Activated CD4-positive, alpha-beta T cell treated with anti-CD3 and anti-CD28 coated beads, Interleukin-2, amount 50 U/mL, for 48 hours (primary cell): ENCODE measurements at places on chromosomes 3 and 15.

- no peak for DNase-seq
Measured at GRCh38 chr15:74653426-74654102, 37.9 kb downstream of the CLK3 start.

- DNase-seq = no peak
Measured at GRCh38 chr15:88622605-88622975, 1.4 kb downstream of the AEN start.

DNA sequence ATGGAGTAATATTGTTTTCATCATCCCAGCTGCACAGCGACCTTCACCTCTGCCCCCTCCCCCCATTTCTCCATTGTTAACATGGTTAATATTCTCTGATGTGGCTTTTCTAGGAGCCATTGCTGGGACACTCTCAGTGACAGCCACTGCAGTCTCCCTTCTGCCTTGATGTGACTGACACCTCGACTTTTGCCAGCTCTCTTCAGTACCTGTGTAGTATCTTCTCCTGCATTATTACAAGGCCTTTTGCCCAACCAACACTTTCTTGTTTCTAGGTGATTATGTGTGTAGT, 179.8 kb downstream of the CLSTN2 start:
- no peak for DNase-seq

DNA sequence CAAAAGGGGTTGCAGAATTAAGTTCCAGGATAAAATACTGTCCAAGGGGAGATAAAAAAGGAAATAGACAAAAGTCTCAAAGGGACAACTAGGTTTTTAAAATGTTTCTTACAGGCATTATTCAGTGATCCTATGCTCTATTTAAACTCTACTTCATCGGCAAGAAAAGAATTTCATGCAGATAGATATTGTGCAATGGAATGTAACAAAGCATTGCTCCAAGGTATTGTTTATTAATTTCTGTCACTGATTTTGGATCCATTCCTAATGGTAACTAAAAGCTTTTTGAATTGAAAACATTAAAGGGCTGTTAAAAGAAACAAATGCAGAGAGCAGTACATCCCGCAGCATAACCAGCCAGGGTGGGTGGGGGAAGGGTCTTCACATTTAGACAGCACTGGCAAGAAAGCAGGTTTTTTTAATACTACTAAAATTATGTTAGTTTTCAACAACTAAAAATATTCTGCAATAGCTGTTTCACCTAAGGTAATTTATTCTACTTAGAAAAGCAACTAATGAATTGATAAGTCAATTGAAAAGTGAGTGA, 82.9 kb downstream of the THBS1 start:
- DNase-seq = no peak

DNA sequence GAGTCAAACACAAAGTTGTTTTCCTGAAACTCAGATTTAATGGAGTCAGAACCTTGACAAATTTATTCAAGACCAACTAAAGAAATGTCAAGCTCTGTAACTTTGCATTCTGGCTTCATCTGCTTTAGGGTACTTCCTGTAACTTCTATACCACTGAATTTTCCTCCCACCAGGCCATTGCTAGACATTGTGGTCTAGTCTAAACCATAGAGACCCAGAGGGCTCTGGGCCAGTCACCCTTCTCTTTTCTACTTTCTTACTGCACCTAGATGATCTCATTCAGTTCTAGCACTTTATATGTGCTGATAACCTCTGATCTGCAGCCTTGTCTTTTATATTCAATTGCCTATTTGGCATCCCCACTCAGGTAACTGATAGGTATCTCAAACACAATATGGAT, 2.8 kb upstream of the OR5K1 start:
- DNase-seq = no peak

GRCh38 chr15:68440136-68440535, 8.2 kb upstream of the ITGA11 start:
- no peak for DNase-seq

- DNase-seq = no peak
Measured at GRCh38 chr15:70588613-70589012, 174.7 kb downstream of the UACA start.

DNA sequence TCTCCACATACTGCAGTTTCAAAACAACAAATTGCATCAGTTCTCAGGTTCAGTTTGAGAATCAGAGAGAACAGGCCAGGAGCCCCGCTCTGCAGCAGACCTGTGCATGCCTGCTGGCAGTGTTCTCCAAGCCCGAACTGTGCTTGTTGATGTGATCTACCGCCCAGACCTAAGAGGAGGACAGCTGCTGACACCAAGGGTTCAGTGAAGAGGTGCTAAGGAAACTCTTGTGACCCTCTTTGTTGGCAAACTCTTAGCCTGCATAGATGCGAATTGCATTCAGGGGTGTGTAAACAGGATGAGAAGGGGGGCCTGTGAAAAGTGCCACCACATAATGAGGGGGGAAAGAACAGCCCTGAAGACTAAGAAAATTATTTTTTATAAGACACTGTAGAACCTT, 89.8 kb downstream of the PDE8A start:
- DNase-seq = no peak

GRCh38 chr15:24752354-24752753, 76.8 kb downstream of the NPAP1 start:
- no peak for DNase-seq

DNA sequence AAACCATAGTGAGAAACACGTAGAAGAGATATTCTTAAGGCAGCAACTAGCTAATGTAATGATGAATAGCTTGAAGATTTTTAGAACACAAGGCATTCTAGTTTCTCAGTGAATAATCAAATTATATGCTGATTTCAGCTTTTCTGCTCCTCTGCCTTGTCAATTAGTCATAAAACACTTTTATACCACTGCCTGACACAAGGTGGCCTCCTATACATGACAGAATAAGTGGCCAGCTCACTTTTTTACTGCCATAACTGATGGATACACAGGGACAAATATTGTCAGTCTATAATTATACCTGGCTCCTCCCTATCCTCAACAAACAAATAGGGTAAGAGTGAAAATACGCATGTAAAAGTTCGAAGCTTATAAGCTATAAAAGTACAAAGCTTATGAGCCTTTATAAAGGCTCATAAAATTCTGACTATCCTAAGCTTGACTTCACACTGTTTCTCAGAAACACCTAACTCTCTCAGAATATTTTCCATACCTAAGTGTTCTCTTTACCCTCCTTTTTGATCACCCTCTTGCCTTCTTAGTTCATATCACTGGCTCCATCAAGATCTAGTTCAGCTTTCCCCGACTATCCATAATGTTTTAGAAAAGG, 81.6 kb downstream of the HERC1 start:
- no peak for DNase-seq

DNA sequence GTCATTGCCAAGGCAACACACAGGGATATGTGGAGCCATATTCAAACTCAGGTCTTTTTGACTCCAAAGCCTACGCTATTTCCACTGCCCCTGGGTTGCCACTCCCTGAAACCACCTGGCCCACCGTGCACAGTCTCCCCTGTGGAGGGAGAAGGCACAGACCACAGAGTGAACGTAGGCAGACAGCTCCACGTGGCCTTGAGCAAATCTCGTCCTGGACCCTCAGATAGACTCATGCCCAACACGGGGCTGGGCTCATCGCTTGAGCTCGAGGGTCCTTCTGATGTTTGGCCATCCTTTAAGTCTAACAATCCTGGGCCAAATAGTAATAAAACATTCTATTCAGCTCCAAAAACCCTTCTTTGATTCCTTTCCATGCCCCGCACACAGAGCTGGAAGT, 72.0 kb downstream of the CPN2 start:
- DNase-seq = no peak

DNA sequence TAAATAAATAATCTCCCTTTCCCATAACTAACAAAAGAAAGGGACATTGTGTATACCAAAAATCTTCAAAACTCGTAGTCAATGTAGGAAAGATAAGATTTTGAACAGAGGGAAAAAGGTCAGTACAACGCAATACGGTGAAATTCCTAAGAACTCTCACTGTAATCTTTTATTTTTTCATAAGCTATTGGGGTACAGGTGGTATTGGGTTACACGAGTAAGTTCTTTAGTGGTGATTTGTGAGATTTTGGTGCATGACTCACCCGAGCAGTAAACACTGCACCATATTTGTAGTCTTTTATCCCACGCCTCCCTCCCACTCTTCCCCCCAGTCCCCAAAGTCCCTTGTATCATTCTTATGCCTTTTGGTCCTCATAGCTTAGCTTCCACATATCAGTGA, 718.0 kb downstream of the TBL1XR1 start:
- DNase-seq = no peak

DNA sequence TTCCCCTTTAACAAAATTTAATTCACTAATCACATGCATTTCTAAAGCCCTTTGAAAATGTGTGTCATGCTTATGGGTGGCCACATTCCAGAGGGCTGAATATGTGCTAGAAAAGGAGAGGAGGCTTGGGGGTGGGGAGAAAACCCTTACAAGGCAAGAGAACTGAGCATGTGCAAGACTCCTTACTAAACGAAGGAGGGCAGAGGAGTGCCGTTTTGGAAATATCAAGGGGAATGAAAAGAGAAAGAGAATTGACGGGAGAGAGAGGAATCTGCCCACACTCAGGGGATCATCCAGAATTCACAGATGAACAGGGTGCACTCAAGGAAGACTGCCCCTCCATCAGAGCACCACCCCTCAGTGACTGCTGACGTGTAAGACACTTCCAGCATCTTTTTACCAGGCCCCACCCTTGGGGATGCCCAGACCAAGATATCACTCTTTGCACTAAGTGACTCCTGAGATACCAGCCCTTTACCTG, 37.9 kb upstream of the TSC22D2 start:
- no peak for DNase-seq

DNA sequence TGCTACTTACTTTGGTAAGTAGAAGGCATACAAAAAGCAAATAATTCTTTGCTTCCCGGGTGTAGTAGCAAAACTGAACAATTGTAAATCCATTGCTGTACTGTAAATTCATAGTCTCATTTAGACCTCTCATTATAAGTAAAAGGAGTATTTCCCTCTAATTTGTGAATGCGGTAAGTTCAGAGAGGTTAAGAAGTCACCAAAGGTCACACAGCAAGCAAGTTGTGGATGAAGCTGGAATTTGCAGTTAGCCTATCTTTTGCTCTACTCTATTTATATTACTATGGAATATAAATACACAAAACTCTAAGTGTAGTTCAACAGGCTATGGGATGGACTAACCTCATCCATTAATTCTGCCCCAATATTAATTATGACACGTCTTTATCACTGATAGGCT, 508.3 kb downstream of the MCTP2 start:
- DNase-seq = no peak

GRCh38 chr3:57100046-57100695, 39.7 kb downstream of the SPATA12 start:
- peak; percentile 64 for DNase-seq

GRCh38 chr3:170220871-170221270, 1.4 kb upstream of the PRKCI start:
- no peak for DNase-seq

DNA sequence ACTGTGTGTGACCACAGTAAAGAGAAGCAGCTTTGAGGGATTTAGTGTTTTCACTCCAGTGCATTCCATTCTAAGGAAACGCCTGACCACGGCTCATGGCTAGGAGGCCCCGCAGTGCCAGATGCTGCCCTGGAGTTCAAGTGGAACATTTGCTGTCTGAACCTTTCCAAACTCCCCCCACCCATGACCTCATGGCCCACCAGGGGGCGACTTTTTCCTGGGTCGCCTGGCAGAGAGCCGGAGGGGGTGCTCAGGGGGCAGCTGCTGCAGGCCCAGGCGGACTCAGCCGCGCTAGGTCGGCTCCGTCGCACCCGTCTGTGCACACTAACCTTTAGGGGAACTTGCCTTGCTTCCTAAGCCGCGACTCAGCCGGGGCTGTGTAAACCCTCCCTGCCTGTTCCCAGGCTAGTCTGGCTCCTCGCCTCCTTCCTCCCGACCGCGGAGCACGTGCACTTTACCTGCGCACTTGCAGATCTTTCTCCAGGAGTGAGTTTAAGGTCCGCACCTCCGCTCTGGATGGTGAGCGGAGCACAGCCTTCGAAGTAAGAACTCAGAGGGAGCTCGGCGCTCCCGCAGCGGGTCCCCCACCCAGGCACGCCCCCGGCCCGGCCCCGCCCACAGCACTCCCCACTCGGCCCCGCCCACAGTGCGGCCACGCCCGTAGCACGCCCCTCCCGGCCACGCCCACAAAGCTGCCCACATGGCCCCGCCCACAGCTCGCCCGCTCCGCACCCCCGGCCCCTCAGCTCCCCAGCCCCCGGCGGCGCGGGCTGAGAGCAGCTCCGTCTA, at the start of gene OCA2:
Gene OCA2, minus strand, starts transcription at position 550 of the 789 bp plus-strand sequence. CDS start 17,441 bp downstream, outside the sequence.
- DNase-seq = peak; percentile 58

GRCh38 chr15:71743861-71744382, 66.4 kb upstream of the NR2E3 start:
- peak; percentile 63 for DNase-seq

GRCh38 chr3:160399125-160400029, at the start of the genes IFT80 and SMC4:
IFT80 (minus strand) TSS chr3:160399225; CDS start chr3:160384600, 14,625 bp downstream.
SMC4 (plus strand) TSS chr3:160399650; CDS start chr3:160400827, 1,177 bp downstream.
- DNase-seq = peak; percentile 96

GRCh38 chr3:23113455-23114171, 89.5 kb upstream of the UBE2E2 start:
- no peak for DNase-seq

DNA sequence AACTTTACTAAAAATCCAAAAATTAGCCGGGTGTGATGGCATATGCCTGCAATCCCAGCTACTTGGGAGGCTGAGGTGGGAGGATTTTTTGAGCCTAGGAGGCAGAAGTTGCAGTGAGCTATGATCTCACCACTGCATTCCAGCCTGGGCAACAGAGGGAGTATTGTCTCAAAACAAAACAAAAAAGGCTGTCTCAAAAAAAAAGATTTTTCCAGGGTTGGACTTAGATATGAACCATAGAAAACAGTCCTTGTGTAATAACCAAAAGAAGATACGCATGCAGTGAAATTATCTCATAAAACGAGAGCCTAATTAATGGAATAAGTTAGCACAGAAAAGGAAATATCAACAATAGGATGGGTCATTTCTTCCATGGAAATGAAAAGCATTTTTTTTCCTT, 320.4 kb upstream of the RASGRP1 start:
- no peak for DNase-seq

- no peak for DNase-seq
Measured at GRCh38 chr3:159941038-159942000, 47.3 kb upstream of the IL12A start.

DNA sequence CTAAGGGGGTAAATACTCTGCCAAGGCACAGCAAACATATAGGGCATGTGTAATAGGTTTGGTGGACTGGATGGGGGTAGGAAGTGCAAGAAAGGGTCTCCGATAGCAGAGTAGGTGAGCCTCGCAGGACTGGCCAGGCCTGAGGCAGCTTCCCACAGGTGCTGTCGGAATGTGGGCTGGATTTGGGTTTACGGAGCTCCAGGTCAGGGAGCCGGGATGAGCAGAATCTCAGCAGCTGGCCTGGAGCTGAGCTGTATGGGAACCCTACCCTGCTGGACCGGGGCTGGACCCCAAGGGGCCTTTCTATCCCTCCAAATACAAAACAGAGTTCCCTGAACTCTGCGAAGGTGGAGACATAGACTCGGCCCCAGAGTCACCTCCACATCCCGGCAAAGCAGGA, 15.0 kb downstream of the KLF15 start:
- no peak for DNase-seq
